Activated CD4-positive, alpha-beta memory T cell treated with anti-CD3 and anti-CD28 coated beads for 36 hours (primary cell): ENCODE measurements at places on chromosomes 5 and 9. TPM values are rescaled to one million over a fixed set of nuclear protein-coding genes. Genes with fewer than 3 reads are reported as not detected.
A peak's percentile ranks its signal among the peaks of the same experiment; 100 is the strongest.

GRCh38 chr9:38644601-38645000 is 24.2 kb upstream of the ANKRD18A start:
- DNase-seq = no peak
- no peaks in the 10 kb centered on the region for H3K36me3 ChIP-seq
- no peak overlapping the region for H3K4me3 ChIP-seq
- no peak overlapping the region for H3K27ac ChIP-seq
- peaks cover 8% of the 10 kb centered on the region for H3K27me3 ChIP-seq
- no peaks in the 10 kb centered on the region for H3K4me1 ChIP-seq

DNA sequence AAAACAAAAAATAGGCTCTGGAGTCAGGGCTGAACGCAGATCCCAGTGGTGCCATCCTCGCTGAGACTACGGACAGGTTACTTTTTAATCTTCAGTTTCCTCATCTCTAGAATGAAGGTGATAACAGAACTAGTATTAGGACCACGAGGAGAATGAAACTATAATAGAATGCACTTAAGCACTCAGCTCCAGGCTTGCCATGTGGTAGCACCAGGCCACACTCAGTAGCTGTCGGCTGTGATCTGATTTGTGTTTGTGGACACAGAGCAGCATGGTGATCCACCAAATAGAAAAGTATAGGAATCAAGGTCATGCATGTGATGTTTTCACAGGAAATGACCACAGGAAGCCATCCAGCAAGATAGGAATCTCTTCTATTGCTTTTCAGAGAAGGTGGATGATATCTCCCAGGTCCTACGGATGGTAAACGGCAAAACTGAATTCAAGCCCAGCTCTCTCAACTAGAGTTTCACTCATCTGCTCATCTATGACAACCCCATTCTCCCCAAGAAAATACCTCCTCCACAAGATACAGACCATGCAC is 498.0 kb downstream of the SPOCK1 start:
- H3K4me3 ChIP-seq = no peak overlapping the region
- H3K4me1 ChIP-seq = no peaks in the 10 kb centered on the region
- DNase-seq = no peak
- H3K27me3 ChIP-seq = no peaks in the 10 kb centered on the region
- no peak overlapping the region for H3K27ac ChIP-seq

- H3K4me1 ChIP-seq = no peaks in the 10 kb centered on the region
- H3K36me3 ChIP-seq = no peaks in the 10 kb centered on the region
Observed at GRCh38 chr9:103167530-103167929, 172.4 kb downstream of the CYLC2 start.

DNA sequence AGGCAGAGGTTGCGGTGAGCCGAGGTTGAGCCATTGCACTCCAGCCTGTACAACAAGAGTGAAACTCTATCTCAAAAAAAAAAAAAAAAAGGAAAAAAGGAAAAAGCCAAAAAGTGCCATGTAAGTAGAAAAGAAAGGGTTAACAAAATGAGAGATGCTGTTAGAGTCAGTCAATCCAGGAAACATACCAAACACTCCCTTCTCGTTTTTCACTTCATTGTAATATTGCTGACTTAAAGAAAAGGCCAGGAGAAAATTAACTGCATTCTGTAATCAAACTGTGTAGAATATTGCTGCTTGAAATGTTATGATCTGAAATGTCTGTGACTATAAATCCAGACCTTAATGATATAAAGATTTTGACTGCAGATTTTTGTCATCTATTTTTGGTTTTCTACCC is 379.1 kb downstream of the ENC1 start:
- H3K27me3 ChIP-seq = peaks cover 4% of the 10 kb centered on the region
- no peaks in the 10 kb centered on the region for H3K4me1 ChIP-seq
- H3K36me3 ChIP-seq = no peaks in the 10 kb centered on the region
- no peak overlapping the region for H3K27ac ChIP-seq

DNA sequence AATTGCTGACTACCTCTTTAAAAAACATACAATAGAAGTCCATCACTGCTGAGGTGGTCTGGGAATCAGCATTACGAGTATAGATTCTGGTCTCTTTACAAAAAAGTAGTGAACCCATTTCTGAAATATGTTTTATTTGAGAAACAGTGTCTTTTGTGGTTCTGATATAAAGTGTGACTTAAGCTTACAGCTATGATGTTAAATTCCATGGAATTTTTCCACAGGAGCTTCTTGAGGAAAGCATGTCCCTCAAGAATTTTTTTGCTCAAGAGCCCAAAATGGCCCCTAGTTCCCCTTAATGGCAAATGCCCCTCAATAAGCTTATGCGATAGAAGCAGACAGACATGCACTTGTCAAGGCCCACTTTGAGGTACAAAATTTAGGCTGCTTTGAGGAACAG is 265.7 kb downstream of the FAM170A start:
- H3K27me3 ChIP-seq = no peaks in the 10 kb centered on the region
- no peaks in the 10 kb centered on the region for H3K4me1 ChIP-seq
- no peak overlapping the region for H3K27ac ChIP-seq
- H3K4me3 ChIP-seq = no peak overlapping the region
- no peaks in the 10 kb centered on the region for H3K36me3 ChIP-seq

DNA sequence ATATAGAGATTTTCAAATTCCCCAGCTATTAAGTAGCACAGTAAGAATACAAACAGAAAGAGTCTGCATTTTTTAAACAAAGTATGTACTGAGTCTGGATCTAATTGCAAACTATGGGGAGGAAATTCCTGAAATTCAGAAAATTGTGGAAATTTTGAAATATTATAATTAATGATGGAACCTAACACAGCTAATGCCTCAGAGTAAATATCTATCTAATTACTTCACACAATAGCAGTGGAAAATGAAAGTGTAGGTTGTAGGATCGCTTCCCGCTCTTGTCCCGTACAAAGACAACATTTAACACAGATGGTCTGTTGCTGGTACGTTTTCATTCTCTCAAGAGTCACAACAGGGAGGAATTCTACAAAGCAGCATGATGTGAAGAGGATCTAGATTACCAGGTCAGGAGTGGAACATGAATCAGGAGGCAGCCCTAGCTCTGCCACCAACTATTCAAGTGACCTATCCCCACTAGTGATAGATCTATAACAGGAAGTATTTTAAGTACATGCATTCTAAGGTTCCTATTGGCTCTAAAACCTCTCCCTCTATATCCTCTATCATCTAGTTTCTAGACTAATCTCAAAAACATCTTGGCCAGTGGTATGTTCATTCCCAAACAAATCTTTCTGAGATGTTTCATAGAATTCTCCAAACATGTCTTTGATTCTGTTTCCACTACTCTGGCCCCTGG is 58.9 kb upstream of the GRAMD2B start:
- H3K27me3 ChIP-seq = no peaks in the 10 kb centered on the region
- no peak overlapping the region for H3K4me3 ChIP-seq
- no peak for DNase-seq
- no peak overlapping the region for H3K27ac ChIP-seq
- H3K4me1 ChIP-seq = no peaks in the 10 kb centered on the region

DNA sequence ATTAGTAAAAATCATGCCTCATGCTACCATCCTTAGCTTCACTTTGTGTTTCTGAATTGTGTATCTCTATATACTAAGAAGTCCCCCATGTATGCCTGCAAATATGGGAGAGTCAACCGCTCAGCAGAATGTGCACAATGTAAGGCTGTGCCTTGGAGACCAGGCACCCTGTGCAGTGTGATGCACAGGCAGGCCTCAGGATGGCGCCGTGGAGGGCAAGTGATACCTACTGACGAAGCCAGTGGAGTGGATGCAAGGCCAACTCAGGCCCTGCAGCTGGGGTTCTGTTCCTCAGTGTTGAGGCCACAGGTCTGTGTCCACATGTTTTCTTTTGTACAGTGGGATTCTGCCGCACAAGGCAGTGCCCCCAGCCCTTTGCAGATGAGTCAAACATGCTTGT is 28.4 kb downstream of the SYK start:
- H3K36me3 ChIP-seq = no peaks in the 10 kb centered on the region
- H3K27me3 ChIP-seq = peaks cover 16% of the 10 kb centered on the region
- no peak overlapping the region for H3K27ac ChIP-seq
- no peak overlapping the region for H3K4me3 ChIP-seq

GRCh38 chr9:98007251-98007928 is 24.2 kb downstream of the ANP32B start:
- H3K4me1 ChIP-seq = peaks cover 27% of the 10 kb centered on the region
- peak; percentile 22 for DNase-seq
- no peak overlapping the region for H3K4me3 ChIP-seq
- H3K27me3 ChIP-seq = no peaks in the 10 kb centered on the region
- H3K36me3 ChIP-seq = peaks cover 77% of the 10 kb centered on the region

DNA sequence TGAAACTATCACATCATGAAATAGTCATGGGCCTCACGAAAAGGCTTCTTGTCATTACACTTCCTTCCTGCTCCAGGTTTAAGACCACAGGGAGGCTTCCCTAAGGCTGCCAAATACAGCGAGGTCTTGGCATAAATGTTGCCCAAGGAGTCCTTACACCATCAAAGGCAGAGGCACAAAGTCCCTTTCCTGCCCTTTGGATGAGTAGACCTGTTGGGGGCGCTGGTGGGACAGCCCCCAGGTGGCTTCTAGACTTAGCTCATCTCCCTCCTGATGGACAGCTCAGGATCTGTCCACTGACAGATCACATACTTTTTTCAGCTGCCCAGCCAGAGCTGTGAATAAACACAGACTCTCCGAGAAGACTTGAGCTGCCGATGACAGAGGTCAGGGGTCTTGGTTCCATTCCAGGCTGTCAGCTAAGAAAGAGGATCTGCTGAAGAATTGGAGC is 15.5 kb upstream of the MEGF9 start:
- peak; percentile 15 for DNase-seq
- H3K36me3 ChIP-seq = no peaks in the 10 kb centered on the region
- no peaks in the 10 kb centered on the region for H3K27me3 ChIP-seq
- H3K27ac ChIP-seq = no peak overlapping the region
- no peak overlapping the region for H3K4me3 ChIP-seq

CCDC192 gene
- total RNA-seq = not detected

LTC4S gene
- 1.1 TPM for total RNA-seq

GABRA1 gene
- not detected for total RNA-seq

NEURL1B gene
- 0.29 TPM for total RNA-seq

QRFP gene
- not detected for total RNA-seq

ZNF462 gene
- 0.64 TPM for total RNA-seq

HRH2 gene
- total RNA-seq = 11.6 TPM

PKD2L2 gene
- not detected for total RNA-seq
